ENCODE measurements at places on chromosomes 2 and 18.

GRCh38 chr2:27715318-27716210, 51.9 kb downstream of the SLC4A1AP start:
- no peak for DNase-seq

- DNase-seq = no peak
Observed at GRCh38 chr2:189581354-189582139, 961 bp upstream of the SLC40A1 start.

DNA sequence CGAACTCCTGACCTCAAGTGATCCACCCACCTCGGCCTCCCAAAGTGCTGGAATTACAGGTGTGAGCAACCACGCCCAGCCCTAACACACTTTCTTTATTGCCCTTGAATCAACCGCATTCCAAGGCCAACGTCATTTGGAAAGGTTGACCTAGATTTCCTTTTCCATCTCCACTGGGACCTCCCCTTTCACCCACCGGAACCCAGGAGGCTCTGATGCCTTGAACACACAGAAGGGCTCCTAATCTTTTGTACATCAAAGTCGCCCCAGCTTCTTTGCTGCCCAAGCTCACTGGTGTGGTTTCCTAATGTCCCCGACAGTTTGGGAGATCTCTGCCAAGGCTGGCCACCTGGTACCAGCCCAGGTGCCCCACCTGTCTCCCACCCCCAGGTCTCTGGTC, 46.2 kb upstream of the CAB39 start:
- DNase-seq = no peak

DNA sequence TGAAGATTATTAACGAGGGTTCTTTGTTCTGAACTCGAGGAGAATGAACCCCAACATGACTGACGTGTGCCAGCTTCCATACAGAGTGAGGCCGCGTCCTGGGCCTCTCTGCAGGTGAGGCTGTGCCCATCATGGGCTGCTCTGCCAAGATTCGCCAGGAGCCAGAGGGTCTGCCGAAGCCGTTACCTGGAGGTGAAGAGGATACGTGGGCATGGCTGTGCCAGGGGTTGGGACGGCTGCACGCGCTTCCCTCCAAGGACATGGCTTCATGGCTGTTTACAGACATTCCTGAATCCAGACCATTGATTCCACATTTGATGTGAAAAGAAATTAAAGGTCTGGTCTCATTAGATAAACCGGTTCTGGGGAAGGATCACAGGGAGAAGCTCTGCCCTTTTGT, 211.4 kb upstream of the SALL3 start:
- no peak for DNase-seq

DNA sequence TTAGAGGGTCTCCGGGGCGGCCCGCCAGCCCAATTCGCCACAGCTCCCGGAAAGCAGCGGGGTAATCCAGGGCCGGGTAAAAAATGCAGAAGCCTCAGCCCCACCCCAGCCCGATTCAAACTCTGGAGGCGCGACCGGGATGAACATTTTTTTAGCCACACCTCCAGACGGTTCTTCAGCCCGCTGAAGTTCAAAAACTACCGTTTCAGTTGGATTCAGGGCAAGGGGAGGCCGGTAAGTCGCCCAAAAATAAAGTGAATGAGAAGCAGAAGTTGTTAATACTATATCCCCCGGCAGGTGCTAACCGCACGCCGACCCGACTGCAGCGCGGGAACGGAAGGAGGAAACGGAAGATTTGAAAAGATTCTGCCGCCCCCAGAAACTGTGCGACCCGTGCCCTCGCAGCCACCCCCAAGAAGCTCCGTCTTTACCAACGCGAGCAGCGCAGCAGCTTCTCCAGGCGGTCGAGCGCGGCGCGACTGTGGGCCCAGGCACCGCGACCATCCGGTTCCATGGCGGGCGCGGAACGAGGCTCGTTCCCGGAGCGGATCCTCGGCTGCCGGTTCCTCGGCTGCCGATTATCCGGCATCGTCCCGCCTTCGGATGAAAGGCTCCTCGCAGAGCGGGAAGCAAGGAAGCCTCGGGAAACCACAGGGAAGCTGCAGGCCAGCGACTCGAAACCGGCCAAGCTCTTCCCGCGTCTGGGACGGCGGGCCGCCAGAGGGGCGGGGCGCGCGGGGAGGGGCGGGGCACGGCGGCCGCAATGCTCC, at the start of gene BARD1:
Gene BARD1, minus strand, starts transcription at position 703 of the 770 bp plus-strand sequence. Its CDS starts 114 bp downstream, at position 589.
- peak; percentile 17 for DNase-seq

DNA sequence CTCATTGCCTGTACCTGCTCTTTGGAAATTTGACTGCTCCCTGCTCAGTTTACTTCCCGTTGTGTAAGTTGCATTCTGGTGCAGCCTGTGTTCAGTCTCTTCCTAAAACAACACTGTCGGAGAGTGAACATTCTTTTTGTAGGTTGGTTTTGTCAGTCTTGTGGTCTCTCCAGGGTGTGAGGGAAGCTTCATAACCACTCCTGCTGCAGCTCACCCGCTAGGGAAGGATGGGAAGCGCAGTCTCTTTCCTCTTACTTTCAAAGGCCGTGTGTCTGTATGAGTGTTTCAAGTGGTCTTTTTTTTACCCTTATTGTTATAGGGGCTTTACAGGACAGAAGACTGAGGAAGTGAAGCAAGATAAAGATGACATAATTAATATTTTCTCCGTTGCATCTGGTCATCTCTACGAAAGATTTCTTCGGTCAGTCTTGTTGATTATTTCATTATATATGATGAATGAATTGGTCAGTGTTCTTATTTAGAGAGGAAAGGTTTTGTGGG, 87.2 kb downstream of the UGGT1 start:
- DNase-seq = no peak

DNA sequence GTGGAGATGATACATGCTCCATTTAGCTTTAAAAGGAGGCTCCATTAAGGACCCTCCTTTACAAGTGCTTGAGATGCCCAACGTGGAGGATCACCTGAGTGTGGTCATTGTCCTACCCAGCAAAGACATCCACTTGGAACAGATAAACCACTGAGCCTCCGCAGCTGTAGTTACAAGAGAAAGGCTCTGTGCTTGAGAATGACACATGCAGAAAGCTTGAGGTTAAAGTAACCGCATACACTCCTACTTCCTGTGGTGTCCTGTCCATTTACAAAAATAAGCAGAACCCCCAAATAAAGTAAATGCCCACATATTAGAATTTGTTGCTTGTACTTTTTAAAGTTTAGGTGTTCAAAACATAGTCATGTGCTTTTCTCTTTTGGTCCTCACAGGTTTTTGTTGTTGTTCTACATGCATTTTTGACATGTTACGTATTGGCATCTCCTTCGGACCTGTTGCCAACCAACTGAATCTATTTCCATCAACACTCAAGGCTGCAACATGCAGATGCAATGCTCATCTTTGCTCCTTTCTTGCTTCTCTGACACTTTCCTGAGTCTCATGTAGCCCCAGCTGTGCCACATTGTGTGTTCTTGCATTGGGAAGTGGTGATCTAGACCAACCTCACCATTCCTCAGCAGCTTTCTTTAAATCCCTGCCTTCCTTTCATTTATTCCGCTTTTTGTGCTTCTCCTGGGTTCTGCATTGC, 56.0 kb downstream of the SERPINB7 start:
- no peak for DNase-seq

GRCh38 chr2:161625314-161625919, 1.2 kb downstream of the SLC4A10 start:
- no peak for DNase-seq

DNA sequence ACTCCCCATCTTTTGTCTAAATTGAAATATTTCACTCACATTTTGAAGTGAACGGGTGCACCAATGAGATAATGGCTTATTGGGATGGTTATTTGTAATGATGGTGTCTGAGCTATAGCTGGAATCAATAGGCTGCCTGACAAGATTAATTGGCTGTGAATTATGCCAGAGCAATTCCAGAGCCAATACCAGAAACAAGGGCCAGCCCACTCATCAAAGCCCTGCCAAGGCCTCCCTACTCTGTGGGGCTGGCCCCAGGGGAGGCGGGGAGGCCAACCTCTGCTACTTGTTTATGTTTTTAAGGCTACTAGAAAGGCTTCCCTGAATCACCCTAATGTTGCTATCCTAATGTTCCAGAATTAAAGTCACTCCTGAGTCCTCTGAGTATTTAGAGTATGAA, 29.1 kb upstream of the NEMP2 start:
- DNase-seq = no peak

GRCh38 chr2:27003007-27003406, 29.8 kb upstream of the TMEM214 start:
- DNase-seq = no peak

- DNase-seq = no peak
Observed at GRCh38 chr2:51662187-51662586, 630.3 kb upstream of the NRXN1 start.

DNA sequence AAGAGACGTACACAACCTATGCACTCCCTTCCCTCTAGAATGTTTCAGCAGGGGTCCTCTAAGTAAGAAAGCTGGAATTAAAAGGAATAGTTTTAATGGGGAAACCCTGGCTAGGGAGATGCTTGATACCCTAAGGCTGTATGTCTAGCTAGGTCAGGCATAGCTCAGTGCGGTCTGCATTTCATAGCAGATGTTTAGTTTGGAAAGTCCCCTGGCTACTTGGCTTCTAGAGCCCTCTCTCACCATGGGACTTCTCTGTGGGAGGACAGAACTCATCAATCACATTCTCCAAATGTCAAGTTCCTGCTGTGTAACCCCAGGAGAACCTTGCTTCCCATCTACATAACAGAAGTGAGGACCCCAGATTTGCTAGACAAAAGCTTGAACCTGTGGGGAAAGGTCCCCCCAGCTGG, 24.1 kb upstream of the ANXA4 start:
- no peak for DNase-seq

- no peak for DNase-seq
Observed at GRCh38 chr2:12428324-12428723, 288.4 kb upstream of the TRIB2 start.

DNA sequence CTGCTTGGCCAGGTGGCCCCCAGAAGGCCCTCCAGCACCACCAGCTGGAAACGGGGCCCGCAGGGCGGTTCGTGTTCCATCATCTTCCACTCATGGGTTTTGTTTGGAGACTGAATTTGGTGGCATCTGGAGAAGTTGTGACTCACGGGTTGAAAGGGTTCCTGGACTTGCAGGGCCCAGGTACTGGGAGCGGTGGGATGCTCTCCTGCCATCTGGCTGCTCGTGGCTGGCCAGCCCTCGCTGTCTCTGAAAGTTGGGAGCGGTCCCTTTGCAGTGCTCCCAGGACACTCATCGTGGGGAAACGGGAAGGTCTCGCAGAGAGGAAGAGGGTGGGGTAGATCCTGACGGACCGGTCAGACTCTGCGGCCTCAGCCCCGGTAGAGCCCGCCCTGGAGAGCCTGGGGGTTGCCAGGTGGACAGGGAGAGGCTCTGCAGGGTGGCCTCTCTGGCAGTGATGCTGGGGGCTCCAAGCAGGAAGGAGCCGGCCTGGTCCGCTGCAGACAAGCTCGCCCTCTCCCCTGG, 47.5 kb downstream of the TWIST2 start:
- no peak for DNase-seq

DNA sequence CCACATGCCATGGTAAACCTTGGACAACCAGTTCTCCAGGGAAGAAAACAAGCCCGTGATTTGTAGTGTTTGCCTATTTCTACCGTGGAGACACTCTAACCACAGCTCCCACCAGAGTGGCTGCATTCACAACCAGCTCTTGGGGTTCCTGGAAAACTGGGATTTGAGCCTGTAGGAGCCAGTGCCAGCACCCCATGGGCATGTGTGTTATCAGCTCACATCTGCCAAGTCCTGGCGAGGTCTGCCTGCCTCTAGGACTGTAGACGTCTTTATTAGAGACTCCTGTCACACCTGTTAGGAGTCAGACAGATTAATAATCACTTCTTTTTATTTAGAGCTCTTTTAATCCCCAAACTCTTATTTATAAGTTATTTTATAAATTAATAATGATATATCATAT, 41.0 kb downstream of the INPP5D start:
- no peak for DNase-seq

DNA sequence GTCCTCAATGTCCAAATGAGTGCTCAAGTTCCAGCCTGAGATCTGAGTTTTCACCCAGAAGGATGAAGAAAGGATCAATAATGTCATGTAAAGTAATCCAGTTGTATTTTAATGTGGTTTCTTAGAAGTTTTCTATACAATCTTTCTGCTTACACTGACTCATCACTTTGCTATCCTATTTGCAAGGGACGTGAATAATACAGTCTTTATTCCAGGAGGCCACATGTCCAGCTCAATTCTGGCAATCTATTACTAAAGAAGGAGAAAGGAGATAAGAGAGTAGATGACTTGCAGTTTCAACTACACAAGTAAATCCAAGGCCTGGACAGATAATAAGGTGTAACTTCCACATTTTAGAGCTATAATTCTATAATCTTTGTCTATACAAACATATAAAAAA, 601.1 kb upstream of the SETBP1 start:
- no peak for DNase-seq

DNA sequence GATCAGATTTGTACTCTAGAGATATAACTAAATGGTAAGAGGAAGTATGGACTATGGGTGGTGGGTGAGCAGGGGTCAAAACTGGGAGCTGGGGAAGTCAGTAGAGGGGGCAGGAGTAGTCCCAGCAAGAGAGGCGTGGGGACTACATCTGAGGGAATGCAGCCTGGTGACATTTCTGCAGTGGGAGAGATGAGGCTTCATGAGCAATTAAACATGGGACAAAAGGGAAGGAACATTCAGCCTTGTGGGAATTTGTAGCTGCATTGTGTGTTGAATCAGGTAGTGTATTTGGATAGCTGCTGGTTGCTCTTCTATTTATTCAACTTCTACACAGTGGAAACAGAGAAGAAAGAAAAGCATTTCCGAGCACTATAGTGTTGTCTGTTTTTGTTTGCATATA, 3.6 kb downstream of the CNOT11 start:
- no peak for DNase-seq

GRCh38 chr2:238187618-238188548, 15.6 kb downstream of the ILKAP start:
- no peak for DNase-seq

DNA sequence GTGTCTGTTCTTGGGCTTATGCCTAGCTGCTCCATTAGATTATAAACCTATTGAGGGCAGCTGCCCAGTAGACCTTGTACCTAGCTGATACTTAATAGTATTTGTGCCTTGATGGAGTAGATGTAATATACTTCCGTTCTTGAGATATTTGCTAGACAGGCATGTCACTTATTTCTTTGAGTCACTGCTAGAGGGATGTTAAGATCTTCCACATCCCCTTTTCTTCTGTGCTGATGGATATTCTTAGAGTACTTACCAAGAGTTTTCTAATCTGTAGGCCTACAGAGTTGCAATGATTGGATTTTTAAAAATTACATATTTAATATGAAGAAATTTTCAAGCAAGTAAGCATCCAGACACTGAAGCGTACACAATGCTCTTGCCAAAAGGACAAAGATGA, 226.7 kb downstream of the TPGS2 start:
- no peak for DNase-seq

DNA sequence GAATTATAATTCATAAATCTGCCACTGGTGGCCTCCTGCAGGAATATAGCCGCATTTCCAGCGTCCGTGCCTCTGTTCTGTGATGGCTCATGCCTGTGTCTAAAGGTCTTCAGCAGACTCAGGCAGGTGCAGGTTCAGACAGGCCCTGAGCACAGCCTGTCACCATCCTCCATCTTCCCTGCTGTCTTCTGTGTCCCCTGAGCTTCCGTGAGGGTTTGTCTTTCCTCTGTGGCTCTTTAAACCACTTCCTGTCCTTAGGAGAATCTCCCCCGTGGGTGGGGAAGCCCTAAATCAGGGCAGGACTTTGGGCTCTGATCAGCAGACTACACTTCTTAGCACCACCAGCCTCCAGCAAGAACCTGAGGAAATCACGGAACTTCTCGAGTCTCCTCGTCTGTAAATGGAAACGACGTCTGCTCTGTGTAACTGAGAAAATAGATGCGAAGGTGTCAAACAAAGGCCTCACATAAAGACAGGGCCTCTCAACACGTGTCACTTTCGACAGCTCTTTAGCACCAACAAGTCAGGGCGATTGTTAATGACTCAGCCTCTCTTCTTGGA, 24.1 kb upstream of the NFATC1 start:
- no peak for DNase-seq

- DNase-seq = no peak
Observed at GRCh38 chr18:68780802-68781635, 16.9 kb upstream of the CCDC102B start.
